ENCODE measurements at places on chromosomes 6 and 20.

- DNase-seq, result no peak
Measured at GRCh38 chr20:41183831-41184230, 46.5 kb downstream of the PLCG1 start.

DNA sequence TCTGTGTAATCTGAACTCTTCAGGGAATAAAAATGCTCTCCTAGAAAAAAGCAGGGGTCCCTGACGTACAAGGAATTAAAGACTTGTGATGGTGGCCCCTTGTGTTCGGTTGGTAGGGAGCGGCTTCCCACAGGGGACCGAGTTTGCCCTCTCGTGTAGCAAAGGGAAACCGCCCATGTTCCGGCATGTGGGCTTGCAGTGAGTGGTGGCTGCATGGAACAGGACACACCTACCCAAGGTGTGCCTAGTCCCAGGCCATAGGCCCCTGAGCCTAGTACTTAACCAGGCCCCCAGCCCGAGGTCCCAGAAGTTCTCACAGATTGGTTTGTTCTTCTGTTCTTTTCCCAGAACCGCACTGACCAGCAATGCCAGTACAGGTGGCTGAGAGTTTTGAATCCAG lies 15.5 kb downstream of the MYBL2 start:
- no peak for DNase-seq

DNA sequence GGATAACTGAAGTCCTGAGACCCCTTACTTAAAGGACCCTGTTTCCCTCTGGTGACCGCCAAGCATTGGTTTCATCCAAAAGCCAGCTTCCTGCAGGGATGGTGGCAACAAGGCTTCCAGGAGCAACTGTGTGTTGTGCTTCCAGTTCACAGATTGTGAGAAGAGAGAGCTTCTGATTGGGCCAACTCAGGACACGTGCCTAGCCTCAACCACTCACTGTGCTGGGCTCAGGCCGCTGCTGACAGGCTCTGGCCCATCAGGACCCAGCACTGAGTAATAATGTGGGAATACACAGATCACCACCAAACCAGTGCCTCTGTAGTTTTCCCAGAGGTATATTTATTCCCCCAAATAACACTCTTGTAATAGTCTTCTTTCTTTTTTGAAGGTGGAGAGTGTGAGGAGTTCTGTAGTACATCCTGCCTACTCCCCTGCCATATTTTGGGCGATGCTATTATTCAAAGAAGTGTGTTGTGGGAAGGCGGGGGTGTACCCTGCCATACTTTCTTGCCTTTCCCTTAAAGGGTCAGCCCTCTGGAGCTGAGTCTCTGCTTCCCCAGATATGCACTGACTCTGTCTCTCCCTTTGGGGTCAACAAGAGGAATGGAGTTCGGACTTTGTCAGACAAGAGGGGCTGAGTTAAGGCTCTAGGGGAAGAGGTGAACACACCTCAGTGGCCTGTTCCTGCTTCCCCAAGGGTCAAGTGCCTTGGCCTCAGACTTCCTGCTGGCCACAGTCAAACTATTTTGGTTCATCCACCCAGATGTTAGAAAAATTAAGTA lies 23.2 kb downstream of the PPP1R16B start:
- DNase-seq, result no peak

DNA sequence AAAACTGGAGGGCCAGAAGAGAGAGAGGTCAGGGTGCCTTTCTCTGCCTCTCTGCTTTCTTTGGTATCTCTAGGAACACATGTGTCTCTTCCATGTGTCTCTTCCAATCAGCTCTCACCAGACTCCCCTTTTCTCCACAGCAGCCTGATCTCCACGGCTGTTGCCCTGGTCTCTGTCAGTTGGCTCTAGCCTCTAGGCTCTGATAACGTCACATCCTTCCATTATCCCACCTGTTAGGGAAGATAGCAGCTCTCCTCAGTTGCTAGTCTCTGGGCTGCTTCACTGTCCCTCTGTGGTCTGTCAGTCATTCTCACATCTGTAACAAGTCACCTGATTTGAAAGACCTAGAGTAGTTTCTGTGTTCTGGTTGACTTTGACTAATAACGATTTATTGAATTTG lies 80.2 kb downstream of the PLCB4 start:
- no peak for DNase-seq

DNA sequence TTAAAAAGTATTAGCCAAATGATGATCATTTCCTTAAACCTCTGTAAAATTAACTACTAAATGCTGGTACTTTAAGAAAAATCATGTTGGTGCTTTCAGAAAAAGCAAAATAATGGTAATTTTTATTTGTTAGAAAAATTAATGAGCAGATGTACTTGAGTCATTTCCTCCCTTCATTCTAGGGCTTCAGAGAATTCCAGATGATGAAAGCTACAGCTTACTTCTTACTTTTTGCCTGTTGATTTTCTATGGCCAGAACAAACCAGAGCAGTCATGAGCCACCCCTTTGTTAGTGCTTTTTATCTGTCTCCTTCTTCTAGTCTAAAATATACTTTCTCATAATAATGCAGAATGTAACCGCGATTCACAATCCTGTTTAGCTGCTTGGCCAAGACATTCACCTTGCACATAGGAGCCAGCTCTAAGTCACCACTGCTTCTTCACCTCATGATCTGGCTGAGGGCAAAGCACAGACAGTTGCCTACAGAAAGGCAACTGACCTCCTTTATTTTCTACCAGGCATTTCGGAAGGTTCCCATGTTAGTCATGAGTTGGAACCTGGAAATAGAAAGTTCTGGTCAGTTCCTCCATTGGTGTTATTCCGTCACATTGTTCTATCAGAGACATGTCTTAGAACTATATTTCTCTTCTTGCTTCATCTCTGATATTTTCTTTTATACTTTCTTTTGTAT lies 43.5 kb upstream of the TINAG start:
- DNase-seq, result no peak

Measured in breast epithelium (tissue), 4 donors.